ENCODE measurements at places on chromosomes 7 and 10.

DNA sequence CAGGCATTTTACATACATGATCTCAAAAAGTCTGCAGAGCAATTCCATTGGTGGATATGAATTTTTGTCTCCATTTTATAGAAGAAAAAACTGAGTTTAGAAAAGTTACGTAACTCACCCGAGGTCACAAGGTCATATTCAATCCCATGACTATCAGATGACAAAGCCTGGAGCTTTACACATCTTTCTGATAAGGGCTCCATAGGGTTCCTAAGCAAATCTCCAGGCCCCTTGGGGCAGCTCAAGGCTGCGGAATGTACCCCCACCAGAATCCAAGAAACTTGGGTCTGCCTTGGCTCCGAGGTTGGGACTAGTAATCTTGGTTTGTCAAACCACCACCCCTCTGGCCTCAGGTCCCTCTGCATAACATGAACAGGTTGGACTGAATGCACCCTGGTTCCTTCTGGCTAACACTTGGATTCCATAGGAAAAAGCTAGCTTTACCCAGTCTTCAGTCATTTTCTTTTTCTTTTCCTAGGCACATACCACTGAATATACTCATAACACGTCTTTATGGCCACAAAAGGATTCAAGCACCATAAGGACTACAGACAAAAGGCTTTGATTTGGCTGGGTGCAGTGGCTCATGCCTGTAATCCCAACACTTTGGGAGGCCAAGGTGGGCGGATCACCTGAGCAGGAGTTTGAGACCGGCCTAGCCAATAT lies 55.5 kb downstream of the PIP4K2A start:
- no peak for DNase-seq

- DNase-seq, result no peak
Measured at GRCh38 chr10:78870458-78870857, 198.3 kb upstream of the ZMIZ1 start.

- no peak for DNase-seq
Measured at GRCh38 chr7:145471883-145472282, 636.0 kb upstream of the TPK1 start.

- no peak for DNase-seq
Measured at GRCh38 chr7:7668706-7669105, 28.2 kb downstream of the UMAD1 start.

DNA sequence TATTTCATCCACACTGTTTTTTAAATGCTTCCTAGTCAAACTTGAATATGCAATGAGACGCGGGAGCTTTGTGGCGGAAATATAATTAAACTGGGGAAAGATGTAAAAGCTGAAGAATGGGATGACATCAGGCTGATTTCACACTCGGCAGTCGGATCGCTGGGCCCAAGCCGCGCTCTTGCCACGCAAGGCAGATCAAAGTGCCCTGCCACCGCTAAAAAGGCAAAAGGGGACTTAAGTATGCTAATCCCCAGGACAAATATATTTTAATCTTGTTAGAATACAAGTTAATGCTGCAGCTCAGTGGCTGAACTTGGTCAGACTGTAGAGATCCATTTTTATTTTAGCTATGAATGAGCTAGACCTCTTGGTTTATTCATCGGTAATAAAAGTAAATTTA lies 13.8 kb downstream of the EN2 start:
- no peak for DNase-seq

GRCh38 chr7:77991656-77992055 lies 193.1 kb downstream of the PHTF2 start:
- no peak for DNase-seq

GRCh38 chr7:149245744-149246143 lies 6.3 kb downstream of the ZNF212 start:
- DNase-seq, result no peak

- no peak for DNase-seq
Measured at GRCh38 chr10:75654772-75655171, 223.3 kb downstream of the LRMDA start.

DNA sequence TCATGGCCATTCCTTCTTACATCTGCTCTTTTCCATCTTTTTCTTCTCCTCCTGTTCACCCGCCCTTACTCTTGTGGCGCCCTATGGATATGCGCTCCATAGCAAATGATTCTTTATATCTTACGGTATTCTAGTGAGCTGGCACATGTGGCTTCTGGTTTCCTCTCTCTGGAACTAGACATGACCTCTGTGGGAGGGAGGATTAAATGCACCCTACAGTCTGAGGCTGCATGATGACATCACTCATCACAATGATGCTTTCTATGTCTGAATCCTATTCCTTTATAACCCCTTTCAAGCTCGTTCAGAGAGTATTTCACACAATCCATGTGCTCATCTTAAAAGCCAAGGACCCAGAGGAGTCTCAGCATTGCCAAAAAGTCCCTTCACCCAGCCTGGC lies 153.3 kb downstream of the EGFR start:
- no peak for DNase-seq

DNA sequence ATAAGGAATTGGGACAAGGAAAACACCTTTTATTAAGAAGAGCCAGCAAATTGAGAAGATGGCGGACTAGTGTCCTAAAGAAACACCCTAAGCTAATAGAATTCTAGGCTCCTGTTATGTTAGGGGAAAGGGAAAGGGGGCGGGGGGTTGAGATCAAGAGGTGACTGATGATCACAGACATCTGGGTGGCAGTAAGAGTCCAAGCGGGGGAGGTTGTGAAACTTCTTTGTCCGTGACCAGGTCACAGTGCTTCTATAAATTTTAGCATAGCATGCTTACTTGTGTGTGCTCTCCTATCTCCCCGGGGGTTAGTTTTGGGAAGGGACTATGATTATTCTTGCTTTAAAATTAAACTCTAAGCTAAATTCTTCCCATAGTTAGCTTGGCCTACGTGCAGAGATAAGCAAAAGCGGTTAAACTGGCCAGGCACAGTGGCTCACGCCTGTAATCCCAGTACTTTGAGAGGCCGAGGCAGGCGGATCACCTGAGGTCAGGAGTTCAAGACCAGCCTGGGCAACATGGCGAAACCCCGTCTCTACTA lies 262.1 kb downstream of the SKIDA1 start:
- DNase-seq, result no peak

DNA sequence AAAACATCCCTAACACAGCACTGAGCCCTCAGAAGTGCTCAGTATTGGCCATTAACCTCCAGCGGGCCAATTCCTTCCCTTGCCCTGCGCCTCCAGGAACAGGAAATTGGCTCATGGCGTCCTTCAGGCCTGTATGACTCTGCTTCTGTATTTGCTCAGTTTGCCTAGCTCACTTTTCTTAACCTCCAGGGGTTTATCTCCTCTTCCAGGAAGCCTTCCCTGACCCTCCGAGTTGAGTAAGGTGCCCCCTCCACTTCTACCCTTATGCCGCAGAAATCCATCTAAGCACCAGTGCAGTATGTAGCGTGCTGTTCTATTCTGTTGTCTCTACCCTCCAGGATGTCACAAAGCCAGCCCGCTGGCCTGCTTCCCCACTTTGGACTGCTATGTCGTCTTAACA lies 1.1 kb upstream of the SFXN4 start:
- DNase-seq, result no peak

GRCh38 chr7:101882595-101883564 lies 65.5 kb downstream of the CUX1 start:
- no peak for DNase-seq

DNA sequence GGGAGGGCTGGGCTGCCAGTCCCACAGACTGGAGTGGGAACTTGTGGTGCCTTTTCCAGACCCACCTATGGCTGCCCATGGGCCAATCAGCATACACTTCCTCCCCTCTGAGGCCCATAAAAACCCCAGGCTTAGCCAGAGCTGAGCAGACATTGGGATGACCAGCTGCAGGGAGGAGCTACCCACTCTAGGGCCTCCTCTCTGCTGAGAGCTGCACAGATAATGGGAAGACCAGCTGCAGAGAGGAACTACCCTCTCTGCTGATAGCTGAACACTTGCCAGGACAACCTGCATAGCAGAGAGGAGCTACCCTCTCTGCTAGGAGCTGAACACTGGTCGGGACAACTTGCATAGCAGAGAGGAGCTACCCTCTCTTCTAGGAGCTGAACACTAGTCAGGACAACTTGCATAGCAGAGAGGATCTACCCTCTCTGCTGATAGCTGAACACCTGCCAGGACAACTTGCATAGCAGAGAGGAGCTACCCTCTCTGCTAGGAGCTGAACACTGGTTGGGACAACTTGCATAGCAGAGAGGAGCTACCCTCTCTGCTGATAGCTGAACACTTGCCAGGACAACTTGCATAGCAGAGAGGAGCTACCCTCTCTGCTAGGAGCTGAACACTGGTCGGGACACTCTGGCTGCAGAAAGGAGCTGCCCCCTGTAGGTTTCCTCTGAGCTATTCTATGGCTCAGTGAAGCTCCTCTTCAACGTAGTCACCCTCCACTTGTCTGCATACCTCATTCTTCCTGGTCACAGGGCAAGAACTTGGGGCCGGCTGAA lies 88.3 kb upstream of the CACUL1 start:
- DNase-seq, result no peak

- no peak for DNase-seq
Measured at GRCh38 chr10:94214481-94214893, 148.3 kb downstream of the NOC3L start.

- no peak for DNase-seq
Measured at GRCh38 chr10:29861811-29862505, 197.4 kb downstream of the JCAD start.

GRCh38 chr10:84293574-84294016 lies 34.8 kb upstream of the CCSER2 start:
- DNase-seq, result no peak

DNA sequence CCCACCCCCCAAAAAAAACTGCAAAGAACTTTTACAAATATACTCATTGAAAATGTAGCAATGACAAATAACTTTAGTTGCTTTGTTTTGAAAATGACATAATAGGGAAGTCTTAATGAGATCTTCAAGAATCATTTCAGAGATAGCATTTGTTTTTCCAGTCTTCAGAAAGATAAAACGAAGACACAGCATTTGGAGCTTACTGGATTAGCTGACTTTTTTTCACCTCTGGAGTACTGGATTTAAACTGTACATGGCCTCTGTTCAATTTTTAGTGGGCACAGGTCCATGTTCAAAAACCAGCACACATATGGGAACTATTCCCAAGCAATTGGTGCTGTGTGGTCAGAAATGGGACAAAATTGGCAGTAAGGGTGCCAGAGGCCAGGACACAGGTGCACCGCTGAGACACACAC lies 3.9 kb downstream of the RAB11FIP2 start:
- DNase-seq, result no peak

Data from stimulated activated CD8-positive, alpha-beta memory T cell treated with anti-CD3 and anti-CD28 coated beads, Interleukin-15, amount 100 ng/mL, for 24 hours (primary cell).